ENCODE measurements at places on chromosomes 1 and 21.

DNA sequence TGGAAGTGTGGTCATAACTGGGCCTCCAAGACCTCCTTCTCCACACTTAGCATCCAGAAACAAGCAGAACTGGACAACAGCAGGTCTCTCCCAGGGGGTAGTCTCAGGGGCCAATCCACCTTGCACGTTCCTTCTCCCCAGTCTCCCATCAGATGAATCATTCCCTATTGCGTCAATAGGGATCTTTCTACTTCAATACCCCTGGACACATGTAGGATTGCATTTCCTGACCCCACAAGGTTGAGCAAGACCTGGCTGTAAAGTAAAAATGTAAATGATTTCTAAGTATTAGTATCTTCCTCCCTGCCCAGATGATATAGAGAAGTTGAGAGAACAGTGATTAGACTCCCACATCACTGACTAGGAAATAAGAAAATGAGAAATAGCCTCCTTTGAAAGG, 224.5 kb upstream of the CSF3R start:
- DNase-seq = no peak

- no peak for DNase-seq
Measured at GRCh38 chr21:42073145-42074099, 2.3 kb downstream of the UMODL1 start.

DNA sequence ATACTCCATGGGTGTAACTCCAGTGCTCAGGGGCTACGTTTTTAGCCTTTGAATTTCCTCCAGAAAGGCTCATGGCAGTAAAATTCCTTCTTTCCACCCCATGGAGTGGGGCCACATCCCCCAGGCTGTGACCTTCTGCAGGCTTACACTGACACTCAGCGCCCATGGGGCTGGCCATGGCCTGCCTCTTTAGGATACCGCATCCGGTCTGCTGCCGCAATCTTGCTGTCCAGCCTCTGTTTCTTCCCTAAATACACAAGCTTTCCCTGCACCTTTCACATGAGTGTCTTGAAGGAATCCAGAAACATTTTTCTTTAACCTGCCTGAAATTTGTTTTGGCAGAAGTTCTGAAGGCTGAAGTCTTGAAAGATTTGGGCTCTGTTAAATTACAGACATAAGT, 170.5 kb downstream of the NTMT2 start:
- no peak for DNase-seq

GRCh38 chr1:29465755-29466154, 229.4 kb downstream of the PTPRU start:
- DNase-seq = peak; percentile 7

DNA sequence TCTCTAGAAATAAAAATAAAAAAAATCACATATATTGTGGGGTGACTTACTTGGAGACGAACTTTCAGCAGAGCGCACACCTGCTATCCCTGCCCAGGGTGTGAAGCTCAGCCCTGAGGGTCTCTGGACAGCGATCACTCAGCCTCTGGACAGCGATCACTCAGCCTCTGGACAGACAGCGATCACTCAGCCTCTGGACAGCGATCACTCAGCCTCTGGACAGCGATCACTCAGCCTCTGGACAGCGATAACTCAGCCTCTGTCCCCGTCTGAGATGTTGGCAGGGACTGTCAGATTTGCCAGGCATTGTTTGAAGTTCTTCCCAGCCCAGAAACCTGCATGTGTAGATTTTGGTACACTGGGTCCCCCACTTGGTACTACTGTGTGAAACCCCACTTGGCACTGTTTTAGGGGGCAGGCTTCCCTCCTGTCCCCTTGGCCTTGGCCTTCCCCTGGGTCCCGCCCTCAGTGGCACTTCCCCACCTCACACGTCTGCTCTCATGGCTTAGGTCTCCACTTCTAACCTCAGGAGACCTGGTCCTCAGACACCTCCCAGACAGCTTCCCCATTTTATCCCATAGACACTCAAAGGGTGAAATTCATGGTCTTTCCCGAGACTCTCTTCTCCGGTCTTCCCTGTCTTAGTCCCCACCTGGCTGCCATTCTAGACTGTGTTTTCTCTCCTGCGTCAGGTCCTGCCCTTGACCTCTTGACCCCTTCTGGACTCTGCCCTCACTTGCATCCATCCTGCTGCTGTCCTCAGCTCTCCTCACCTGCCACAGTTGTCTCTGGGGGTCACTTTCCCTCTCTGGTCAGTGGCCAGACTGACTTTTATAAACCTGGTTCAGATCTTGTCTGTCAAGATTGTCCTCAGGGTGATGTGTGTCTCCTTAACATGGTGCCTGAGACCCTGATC, 10.2 kb downstream of the PSEN2 start:
- DNase-seq = no peak

- peak; percentile 42 for DNase-seq
Measured at GRCh38 chr1:34865981-34866761, 6.6 kb upstream of the SMIM12 start.

- DNase-seq = no peak
Measured at GRCh38 chr1:53291574-53291973, 36.3 kb downstream of the LRP8 start.

DNA sequence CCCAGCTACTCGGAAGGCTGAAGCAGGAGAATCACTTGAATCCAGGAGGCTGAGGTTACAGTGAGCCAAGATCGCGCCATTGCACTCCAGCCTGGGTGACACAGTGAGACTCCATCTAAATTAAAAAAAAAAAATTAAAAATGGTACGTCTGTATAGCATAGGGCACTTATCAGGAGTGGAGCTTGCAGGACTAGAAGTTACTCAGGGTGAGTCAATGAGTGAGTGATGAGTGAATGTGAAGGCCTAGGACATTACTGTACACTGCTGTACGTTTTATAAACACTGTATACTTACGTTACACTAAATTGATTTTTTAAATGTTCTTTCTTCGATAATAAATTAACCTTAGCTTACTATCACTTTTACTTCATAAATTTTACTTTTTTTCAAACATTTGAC, 183.6 kb downstream of the NR5A2 start:
- DNase-seq = no peak

- DNase-seq = no peak
Measured at GRCh38 chr1:225713281-225713680, 60.4 kb upstream of the ENAH start.
